ENCODE measurements at places on chromosomes 12 and 14.

- H3K4me1 ChIP-seq, result peaks cover 4% of the 10 kb centered on the region
- peak overlapping the region; percentile 90 for H3K4me3 ChIP-seq
- no peaks in the 10 kb centered on the region for H3K27me3 ChIP-seq
- peak overlapping the region; percentile 96 for H3K27ac ChIP-seq
These were observed 1.7 kb downstream of the ZNF410 start for GRCh38 chr14:73888460-73888725.

- peak overlapping the region; percentile 63 for H3K27ac ChIP-seq
- H3K27me3 ChIP-seq, result no peaks in the 10 kb centered on the region
- peaks cover 34% of the 10 kb centered on the region for H3K4me1 ChIP-seq
- peaks cover 14% of the 10 kb centered on the region for H3K36me3 ChIP-seq
- no peak for DNase-seq
- no peak overlapping the region for H3K4me3 ChIP-seq
These were observed 9.8 kb upstream of the ZNF385A start for GRCh38 chr12:54394281-54394719.

DNA sequence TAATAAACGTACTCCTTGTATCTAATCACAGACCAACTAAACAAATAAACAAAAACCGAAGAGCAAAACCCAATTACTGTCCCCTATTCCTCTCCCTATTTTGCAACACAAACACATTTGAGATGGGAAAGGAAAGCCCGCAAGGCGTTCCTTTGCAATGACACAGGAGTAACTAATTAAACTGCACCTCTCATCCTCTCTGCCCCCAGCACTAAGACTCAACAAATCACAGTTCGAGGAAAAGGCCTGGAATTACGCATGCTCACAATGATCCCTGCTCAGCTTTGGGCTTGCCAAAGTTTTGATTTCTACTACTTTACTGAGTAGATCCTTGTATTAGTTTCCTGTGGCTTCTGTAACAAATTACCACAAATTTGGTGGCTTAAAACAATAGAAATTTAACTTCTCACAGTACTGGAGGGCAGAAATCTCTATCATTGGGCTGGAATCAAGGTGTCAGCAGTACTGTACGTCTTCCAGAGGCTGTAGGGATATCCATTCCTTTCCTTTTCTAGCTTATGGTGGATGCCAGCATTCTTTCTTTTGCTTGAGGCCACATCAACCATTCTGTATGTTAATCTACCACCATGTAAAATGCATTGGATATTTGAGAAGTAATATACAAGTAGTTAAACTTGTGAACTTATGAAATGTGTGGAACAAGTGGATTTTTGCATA lies 123.0 kb downstream of the NAV3 start:
- H3K36me3 ChIP-seq, result no peaks in the 10 kb centered on the region
- H3K4me1 ChIP-seq, result no peaks in the 10 kb centered on the region
- H3K4me3 ChIP-seq, result no peak overlapping the region
- no peak overlapping the region for H3K27ac ChIP-seq
- H3K27me3 ChIP-seq, result no peaks in the 10 kb centered on the region

GRCh38 chr14:37587131-37587803 lies 7.8 kb downstream of the FOXA1 start:
- no peak for DNase-seq
- peak overlapping the region; percentile 72 for H3K4me3 ChIP-seq
- H3K27me3 ChIP-seq, result peaks cover 100% of the 10 kb centered on the region
- no peaks in the 10 kb centered on the region for H3K36me3 ChIP-seq
- peak overlapping the region; percentile 95 for H3K27ac ChIP-seq
- H3K4me1 ChIP-seq, result no peaks in the 10 kb centered on the region

DNA sequence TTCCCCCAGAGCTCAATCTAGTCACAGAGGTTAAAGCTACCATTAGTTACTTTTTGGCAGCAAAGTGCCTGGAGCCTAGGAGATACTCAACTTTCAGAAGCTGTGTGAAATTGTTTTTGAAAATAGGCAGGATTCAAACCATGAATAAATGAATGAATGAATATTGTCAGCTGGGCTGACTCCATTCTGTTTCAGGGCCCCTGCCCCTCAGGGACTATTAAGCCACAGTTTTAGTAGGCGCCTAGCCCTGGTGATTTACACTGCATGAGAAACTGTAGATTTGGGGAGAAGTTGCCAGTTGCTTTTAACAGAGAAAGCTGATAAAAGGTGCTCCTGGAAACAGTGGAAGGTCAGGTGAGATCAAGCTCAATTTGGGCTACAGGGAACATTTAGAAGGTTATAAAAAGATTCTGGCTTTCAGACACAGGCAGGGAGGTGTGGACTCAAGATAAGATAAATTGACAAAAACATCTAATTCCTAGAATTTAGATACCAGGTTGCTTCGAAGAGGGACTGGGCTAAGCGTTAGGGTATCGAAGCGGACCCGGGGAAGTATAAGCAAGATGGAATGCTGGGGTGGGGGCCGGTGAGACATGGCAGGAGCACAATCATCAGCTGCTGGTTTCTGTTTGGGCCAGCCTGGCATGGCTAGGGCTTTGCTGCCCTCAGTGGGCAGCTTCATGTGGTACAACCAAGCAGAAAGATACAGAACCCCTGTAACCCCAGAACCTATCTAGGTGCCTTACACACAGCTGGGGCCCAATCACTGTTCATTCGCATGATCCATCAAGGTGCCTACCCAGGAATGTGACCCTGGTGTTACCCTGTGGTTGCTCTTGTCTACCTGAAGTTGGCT lies 14.9 kb upstream of the CELA1 start:
- DNase-seq, result no peak
- no peaks in the 10 kb centered on the region for H3K27me3 ChIP-seq
- H3K4me1 ChIP-seq, result no peaks in the 10 kb centered on the region

GRCh38 chr14:72513965-72514659 lies 379.8 kb downstream of the DPF3 start:
- no peaks in the 10 kb centered on the region for H3K36me3 ChIP-seq
- DNase-seq, result no peak

DNA sequence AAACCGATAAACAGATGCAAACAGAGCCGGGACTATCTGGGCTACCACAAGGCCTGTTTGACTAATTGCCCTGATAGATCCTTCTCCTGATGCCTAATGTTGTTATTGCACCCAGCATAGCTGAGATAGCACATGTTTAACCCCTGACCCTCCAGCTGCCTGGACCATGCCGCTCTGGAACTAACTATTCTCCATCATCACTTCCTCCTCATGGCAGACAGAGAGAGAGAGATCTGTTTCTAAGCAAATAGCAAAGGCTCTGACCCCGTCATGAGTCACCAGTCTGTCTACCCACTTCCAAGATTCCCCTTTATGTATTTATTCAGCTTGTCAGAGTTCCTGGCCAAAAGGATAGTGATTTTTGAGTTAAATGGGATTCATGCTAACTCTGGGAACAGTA lies 58.2 kb upstream of the FLRT2 start:
- no peak overlapping the region for H3K4me3 ChIP-seq
- no peaks in the 10 kb centered on the region for H3K36me3 ChIP-seq
- DNase-seq, result no peak
- peaks cover 8% of the 10 kb centered on the region for H3K4me1 ChIP-seq
- H3K27ac ChIP-seq, result no peak overlapping the region

DNA sequence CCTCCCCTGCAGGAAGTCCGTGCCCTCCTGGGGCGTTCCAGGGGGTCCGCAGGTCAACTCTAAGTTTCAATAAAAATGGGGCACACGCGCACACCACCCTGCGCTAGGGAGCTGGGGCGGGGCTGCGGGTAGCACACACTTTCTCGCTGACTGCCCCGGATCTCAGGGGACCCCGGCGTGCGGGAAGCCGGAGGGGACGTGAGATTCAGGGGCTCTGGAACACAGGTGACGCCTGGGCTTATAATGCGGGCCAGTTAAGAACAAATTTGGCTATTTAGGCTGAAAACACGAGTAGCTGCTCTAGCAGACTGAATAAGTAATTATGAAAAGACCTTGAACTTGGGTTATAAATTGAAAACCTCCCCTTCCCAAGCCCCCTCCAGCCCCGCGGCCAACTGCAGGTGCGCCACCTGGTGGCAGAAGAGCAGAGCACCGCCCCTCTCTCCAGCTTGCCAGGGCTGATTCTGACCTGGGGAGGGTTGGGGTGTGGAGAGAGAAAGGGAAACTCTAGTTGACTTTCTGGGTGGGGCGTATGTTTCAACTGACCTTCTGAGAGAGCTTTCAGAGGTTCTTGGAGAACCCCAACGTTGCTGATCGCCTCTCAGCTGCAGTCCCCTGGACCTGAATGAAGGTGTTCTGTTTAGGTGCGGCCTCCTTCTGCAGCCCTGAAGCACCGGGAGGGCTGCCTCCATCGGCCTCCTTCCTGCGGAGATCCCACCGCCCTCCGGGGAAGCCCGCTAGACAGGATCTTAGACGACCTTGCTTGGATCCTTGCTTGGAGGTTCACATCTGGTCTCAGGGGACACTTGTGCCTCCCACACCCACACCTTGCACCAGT lies 118.4 kb upstream of the EVL start:
- no peak overlapping the region for H3K27ac ChIP-seq
- H3K4me1 ChIP-seq, result peaks cover 43% of the 10 kb centered on the region
- no peaks in the 10 kb centered on the region for H3K36me3 ChIP-seq
- no peak overlapping the region for H3K4me3 ChIP-seq
- H3K27me3 ChIP-seq, result peaks cover 12% of the 10 kb centered on the region
- DNase-seq, result no peak

GRCh38 chr12:48977290-48978281 lies 536 bp upstream of the WNT1 start:
- no peak overlapping the region for H3K4me3 ChIP-seq
- peaks cover 40% of the 10 kb centered on the region for H3K4me1 ChIP-seq
- H3K27me3 ChIP-seq, result peaks cover 24% of the 10 kb centered on the region
- no peak for DNase-seq
- no peaks in the 10 kb centered on the region for H3K36me3 ChIP-seq

GRCh38 chr14:73162251-73162650 lies 25.9 kb downstream of the PSEN1 start:
- no peaks in the 10 kb centered on the region for H3K4me1 ChIP-seq
- no peak overlapping the region for H3K27ac ChIP-seq
- no peaks in the 10 kb centered on the region for H3K27me3 ChIP-seq
- no peak overlapping the region for H3K4me3 ChIP-seq

DNA sequence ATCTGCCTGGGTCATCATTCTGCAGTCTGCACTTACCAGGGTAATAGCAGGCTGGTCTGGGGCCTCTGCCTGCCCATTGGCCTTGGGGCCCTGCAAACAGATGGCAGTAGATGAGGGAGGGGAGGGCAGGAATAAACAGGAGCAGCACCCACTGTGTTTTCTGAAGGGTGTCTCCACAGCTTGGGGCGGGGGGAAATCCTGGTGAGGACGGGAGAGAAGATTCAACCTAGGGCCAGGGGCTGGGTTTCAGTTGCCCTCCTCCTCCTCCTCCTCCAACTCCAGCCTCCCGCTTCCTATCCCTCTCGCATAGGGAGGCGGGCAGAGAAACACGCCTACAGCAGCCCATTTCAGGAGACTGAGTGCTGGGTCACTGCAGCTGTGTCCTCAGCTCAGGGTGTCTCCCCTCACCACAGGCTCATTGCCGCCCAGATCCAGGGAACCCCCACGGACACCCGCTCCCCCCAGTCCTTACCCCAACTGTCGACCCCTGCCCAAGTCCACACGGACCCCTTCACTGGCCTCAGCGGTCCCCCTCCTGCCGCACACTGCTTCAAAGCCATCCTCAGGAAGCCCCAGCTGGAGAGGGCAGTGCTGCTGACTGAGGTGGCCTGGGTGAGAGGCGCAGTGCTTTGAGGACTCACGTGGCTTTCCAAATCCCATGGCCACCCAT lies 9.1 kb upstream of the KRT80 start:
- H3K4me3 ChIP-seq, result no peak overlapping the region
- no peaks in the 10 kb centered on the region for H3K36me3 ChIP-seq
- peaks cover 31% of the 10 kb centered on the region for H3K4me1 ChIP-seq
- DNase-seq, result no peak

- H3K27me3 ChIP-seq, result no peaks in the 10 kb centered on the region
- peaks cover 22% of the 10 kb centered on the region for H3K4me1 ChIP-seq
- H3K36me3 ChIP-seq, result no peaks in the 10 kb centered on the region
- H3K27ac ChIP-seq, result no peak overlapping the region
These were observed 1.9 kb upstream of the DHRS4 start for GRCh38 chr14:23951590-23952201.
